NCI-H2107 (cell line): ENCODE measurements at places on chromosomes 7 and 10.

DNA sequence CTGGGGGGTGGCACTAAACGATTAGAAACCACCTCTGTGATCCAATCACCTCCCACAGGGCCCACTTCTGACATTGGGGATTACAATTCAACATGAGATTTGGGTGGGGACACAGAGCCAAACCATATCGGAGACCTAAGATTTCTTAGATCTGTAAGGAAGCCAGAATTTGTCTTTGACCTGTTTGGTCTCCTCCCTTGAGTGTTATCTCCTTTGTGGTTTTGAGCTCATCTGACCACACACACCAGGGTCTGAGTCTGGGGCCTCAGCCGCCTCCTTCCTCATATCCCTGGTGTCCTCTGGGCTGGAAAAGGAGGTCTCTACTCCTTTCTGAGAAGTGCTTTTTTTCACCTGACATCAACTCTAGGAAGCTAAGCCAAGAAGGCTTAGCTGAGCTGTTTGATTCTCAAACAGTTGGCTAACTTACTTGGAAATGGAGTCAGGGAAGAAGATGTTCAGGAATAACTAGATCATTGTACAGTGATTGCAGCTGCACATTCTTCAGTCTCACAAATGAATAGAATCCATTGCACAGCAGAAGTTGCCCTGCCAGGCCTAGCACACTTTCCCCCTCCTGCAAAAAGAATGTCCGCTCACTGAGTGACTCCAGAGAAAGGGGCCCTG, 167.4 kb downstream of the ARHGAP21 start:
- no peak for DNase-seq

DNA sequence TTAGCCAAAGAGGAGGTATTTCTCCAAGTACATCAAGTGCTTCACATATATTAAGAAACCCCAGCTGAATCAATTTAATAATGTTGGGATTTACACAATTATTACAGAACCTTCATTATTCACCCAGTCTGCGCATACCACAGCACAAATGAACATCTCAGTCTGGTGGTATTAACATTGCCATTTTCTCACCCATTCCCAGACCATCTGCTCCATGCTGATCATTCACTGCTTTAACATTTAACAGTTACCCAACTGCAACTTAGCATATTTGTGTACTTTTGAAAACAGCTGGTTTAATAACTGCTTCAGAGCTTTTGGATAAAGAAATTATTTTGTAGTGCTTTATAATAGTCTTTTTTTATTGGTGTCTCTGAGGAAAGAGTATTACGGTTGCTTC, 1072.1 kb downstream of the NXPH1 start:
- DNase-seq = no peak

- no peak for DNase-seq
Measured at GRCh38 chr10:79139124-79139835, 70.5 kb downstream of the ZMIZ1 start.

DNA sequence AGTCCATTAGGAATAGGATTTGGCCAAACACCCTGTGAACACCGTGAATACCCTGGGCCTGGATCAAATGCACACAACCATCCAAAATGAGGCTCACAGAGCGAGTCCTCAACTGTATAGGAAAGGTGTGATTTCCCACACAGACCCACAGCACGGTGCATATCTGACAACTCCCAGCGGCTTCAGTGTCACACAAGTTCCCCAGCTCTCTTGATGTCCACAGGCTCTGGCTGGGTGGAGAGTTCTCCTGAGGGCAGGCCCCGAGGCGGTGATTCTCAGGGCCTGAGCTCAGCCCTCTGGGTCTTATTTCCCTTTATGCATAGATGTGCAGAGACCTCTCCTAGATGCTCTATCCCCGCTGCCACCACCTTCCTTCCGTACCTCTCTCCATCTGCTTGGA, 64.1 kb downstream of the SH3PXD2A start:
- DNase-seq = no peak

GRCh38 chr10:70594161-70594560, 8.4 kb downstream of the PRF1 start:
- no peak for DNase-seq

DNA sequence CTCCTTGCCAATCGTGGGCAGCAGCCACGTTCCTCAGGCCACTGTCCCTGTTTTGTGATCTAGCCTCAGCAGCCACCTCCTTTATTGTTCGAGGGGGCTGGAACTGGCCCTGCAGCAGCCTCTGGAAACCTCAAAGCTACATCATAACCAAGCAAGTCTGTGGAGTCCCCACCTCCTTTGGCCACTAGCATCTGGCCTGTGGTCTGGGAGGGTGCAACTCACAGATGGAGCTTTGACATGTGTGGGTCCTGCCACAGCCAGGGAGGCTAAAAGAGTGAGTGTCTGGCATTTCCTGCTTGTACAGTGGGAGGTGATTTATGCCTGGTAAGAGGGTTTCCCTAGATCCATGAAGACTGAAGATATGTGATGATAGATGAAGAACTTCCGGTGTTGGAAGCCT, 32.3 kb upstream of the NUB1 start:
- DNase-seq = no peak

DNA sequence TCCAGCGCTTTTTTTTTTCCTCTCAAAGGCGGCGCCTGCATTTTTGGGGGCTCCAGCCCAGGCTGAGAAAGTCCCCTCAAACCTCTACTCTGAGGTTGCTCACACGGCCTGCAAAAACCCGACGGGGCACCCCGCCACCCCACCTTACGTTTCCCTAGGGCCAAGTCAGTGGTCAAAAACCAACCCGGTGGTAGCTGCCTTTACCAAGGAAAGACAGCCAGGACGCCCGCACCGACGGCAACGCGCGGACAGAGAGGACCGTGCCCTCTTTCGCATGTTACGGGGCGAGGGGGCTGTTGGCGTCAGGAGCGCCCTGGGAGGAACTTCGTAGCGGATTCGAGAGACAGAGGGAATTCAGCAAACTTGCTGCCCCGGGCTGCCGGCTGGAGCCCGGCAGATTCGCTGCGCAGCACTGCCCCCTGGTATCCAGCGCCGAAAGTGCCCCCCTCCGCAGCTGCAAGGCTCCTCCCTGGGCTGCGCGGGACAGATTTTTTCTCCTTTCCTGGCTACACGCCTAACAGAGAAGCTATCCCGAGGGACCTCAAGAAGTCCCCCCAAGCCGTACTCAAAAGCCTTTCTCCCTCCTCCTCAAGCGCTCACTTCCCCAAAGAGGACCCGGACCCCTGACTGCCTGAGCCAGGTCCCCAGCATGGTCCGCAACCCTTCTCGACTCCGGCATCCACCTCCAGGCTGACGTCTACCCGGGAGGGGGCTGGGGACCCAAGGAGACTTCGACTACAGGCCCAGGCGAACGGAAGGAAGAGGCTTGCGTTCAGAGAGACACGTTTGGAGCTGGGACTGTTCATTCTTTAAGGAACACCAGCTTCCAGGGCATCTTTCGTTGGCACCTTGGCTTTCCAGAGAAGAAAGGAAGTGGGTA, 27.7 kb upstream of the VAX1 start:
- DNase-seq = no peak

DNA sequence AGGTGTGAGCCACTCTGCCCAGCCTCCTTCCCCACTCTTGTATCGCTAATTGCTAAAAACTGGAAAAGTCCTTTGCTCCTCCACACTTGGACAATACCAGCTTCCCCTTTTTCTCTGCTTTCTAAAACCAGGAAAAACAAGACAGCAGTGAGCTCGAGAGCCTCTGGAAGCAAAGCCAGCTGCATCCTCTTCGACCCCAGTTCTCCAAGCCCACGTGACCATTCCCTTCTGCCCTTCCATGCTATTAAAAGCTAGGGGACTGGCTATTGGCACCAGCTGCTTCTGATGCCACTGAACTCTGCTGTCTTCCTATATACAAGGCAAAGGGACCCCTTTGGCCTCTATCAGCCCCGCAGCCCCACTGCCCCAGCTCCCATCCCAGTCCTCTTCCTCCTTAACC, 92.2 kb downstream of the SPDYE5 start:
- no peak for DNase-seq

GRCh38 chr7:749140-749551, 22.1 kb upstream of the PRKAR1B start:
- no peak for DNase-seq
